Liver (tissue), 10 donors: ENCODE measurements at places on chromosomes 16 and 17. TPM values are rescaled to one million over a fixed set of nuclear protein-coding genes. Genes with fewer than 3 reads are reported as not detected.

The ABCA8 gene
- total RNA-seq, result 72.2 TPM

The HID1 gene
- total RNA-seq, result 2.7 TPM

The YWHAE gene
- 288 TPM for total RNA-seq

The FLOT2 gene
- 67.7 TPM for total RNA-seq

GRCh38 chr17:31411707-31412285 is 20.3 kb downstream of the RAB11FIP4 start:
- no peaks in the 10 kb centered on the region for H3K36me3 ChIP-seq
- H3K27me3 ChIP-seq, result peaks cover 2% of the 10 kb centered on the region
- no peak overlapping the region for H3K4me3 ChIP-seq

DNA sequence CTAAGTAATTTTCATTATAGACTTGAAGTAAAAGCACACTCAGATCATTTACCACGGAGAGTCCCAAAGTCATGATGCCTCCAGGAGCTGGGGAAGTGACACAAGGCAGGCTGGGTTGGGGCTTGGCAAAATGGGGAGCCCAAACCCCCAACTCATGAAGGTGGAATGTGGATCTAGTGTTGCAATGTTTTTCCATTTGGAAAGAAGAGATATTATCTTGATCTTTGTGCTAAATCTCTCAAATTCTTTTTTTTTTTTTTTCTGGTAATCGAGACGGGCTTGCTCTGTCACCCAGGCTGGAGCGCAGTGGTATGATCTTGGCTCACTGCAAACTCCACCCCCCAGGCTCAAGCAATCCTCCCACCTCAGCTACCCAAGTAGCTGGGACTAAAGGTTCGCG is 7.5 kb upstream of the KCNG4 start:
- H3K4me1 ChIP-seq, result no peaks in the 10 kb centered on the region
- no peak for DNase-seq
- no peak overlapping the region for H3K27ac ChIP-seq
- no peak overlapping the region for H3K4me3 ChIP-seq
- H3K27me3 ChIP-seq, result no peaks in the 10 kb centered on the region

DNA sequence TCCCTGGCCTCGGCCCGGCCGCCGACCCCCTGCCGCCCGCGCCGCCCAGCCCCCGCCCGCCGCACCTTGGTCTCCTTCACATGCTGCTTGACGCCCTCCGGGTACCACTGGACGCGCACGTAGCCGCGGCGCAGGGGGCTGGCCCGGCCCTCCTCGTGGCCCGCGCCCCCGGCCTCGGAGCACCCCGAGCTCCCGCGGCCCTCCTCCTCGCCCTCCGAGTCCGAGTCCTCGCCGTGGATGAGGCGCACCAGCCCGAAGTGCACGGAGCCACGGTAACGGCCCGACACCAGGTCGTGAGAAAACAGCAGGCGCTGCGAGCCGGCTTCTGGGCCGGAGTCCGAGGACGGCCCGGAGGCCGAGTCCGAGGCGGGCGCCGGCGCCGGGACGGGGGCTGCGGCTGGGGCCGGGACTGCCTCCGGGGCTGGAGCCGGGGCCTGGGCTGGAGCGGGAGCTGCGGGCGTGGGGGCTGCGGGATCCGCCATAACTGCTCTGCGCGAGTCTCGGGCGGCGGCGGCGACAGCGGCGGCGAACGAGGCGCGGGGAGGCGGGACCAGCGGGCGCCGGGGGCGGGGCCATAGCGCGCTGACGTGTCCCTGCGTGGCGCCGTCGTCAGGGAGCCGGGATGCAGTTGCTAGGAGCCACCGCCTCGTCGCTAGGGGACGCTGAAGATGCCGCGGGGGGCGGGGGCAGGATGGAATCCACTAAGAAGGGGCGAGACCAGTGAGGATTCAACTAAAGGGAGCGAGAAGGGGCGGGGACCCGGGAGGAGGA is at the start of gene UBE2O:
Gene UBE2O (minus strand): TSS at position 493 of the 771 bp plus-strand sequence. CDS start 11 bp downstream, at position 482.
- H3K27me3 ChIP-seq, result no peaks in the 10 kb centered on the region
- DNase-seq, result peak; percentile 95
- peak within 1 kb of the TSS; percentile 75 for H3K4me3 ChIP-seq
- no peaks in the 10 kb centered on the region for H3K36me3 ChIP-seq

GRCh38 chr16:25013751-25014499 is 1.2 kb downstream of the ARHGAP17 start:
- H3K27ac ChIP-seq, result peak overlapping the region; percentile 91
- DNase-seq, result no peak
- H3K4me1 ChIP-seq, result peaks cover 6% of the 10 kb centered on the region
- H3K36me3 ChIP-seq, result no peaks in the 10 kb centered on the region

- H3K4me1 ChIP-seq, result peaks cover 12% of the 10 kb centered on the region
- H3K27me3 ChIP-seq, result peaks cover 16% of the 10 kb centered on the region
- no peak overlapping the region for H3K27ac ChIP-seq
- peak; percentile 33 for DNase-seq
Observed at GRCh38 chr17:61456688-61457225, 4.5 kb downstream of the TBX4 start.

GRCh38 chr17:65193716-65194293 is 56.6 kb downstream of the RGS9 start:
- H3K4me3 ChIP-seq, result no peak overlapping the region
- no peaks in the 10 kb centered on the region for H3K36me3 ChIP-seq
- H3K27me3 ChIP-seq, result no peaks in the 10 kb centered on the region
- H3K27ac ChIP-seq, result peak overlapping the region; percentile 45

DNA sequence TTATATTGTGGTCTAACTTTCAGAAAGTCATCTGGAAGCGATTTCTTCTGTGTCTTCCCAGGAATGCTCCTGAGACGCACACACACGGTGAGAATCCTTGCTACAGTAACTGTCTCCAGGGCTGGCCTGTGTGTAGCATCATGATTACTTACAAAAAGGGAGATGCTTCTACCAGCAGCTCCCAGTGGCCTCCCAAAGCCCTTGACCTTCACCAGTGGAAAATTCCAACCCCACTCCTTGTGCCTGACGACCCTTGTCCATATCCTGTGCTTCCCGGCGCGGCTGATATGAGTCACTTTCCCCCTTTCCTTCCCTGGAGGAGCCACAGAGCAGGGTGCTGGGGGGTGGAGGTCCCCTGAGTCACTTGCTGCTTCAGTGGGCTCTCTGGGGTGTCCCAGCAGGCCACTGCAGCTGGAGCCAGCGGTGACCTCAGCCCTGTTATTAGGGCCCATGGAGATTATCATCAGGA is 22.1 kb upstream of the NAT9 start:
- no peak overlapping the region for H3K27ac ChIP-seq
- no peak for DNase-seq
- H3K4me1 ChIP-seq, result no peaks in the 10 kb centered on the region
- peaks cover 72% of the 10 kb centered on the region for H3K36me3 ChIP-seq
- no peak overlapping the region for H3K4me3 ChIP-seq

DNA sequence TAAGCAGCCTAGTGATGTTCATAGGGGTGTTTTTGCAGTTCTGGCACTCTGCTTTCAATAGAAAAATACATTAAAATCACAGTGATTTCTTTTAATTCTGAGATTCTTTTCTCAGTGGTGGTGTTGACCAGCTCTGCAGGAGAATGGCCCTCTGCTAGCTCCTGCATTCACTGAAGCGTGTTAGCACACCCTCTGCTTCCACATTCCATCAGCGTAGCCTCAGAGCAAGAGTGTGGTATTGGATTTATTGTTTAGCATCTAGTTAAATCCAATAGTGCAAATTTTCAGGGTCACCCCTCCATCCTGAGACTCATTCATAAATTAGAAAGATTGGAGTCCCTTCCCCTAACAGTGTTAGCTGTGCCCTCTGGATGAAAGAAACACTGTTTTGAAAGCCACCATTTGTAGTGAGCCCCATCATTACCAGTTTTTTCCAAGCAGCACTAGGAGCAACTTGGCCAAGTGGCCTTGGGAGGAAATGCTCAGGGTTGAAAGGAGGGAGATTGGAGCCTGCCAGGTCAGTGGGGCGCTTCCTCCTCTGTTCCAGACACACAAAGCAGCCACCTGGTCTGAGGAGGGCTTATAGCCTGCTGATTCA is 45.7 kb downstream of the B9D1 start:
- DNase-seq, result no peak
- peaks cover 23% of the 10 kb centered on the region for H3K4me1 ChIP-seq
- no peak overlapping the region for H3K4me3 ChIP-seq
- peaks cover 2% of the 10 kb centered on the region for H3K36me3 ChIP-seq

DNA sequence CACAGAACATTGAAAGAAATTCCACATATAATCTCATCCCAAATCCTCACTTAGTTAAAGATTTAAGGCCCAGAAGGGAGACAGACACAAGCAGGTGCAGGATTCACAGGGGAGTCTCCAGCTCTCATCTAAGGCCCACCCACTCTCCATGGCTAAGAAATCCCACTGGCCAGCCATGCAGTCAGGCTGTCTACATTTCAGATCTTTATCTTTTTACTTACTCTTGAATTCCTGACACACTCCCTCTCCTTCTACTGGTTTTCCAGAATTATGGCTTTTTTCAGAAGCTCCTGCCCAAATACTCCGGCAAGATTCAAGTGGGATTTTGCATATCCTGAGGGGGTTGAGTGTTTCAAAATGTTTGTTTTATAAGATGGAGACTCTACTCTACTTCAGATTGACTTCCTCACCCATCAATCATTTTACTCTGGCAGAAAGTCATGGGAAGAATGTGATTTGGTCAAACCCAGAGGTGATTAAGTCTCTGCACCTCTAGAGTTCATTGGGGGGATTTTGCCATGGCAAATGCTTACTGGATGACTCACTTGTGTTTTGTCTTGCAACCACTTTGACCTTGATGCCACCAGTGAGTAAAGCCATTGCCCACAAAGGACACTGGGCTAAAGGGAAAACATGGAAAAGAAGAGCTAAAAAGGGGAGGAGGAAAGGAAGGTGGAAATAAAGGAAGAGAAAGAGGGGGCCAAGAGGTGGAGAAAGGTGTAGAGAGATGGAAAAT is 688.8 kb upstream of the SALL1 start:
- H3K36me3 ChIP-seq, result no peaks in the 10 kb centered on the region
- no peaks in the 10 kb centered on the region for H3K27me3 ChIP-seq
- no peak for DNase-seq
- no peak overlapping the region for H3K4me3 ChIP-seq

DNA sequence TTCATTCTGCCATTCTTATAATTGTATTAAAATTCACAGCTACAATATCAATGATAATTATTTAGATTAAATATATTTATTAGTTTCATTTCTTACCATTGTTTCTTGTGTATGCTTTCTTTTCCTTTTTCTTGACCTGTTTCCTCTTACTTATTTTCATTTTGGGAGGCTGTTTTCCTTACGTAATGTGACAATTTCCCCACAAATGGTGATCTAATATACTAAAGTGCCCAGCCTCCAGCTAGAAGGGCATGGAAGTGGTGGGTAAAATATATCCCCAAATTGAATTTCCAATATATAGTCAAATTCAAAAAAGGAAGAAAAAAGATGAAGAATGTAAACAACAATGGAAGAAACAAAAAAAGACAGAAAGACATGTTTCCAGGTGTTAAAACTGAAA is 1.5 kb upstream of the ABCA6 start:
- H3K36me3 ChIP-seq, result no peaks in the 10 kb centered on the region
- peaks cover 13% of the 10 kb centered on the region for H3K4me1 ChIP-seq
- no peak for DNase-seq
- H3K4me3 ChIP-seq, result peak overlapping the region; percentile 11

DNA sequence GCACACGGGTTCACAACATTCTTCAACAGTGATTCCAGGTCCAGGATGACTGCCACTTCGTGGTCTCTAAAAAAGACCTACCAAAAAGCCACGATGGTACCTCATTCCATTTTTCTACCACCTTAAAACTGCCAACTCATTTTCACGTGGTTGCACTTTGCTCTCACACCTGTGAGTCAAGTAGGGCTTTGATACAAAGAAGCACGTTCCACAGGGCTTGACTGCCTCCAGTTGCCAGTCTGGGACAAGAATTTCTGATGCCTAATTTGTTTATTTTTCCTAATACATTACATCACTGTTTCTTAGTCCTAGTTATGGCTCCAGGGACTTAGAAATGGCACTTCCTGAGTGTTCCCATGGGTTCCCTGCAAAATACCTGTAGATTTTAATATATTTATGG is 911.6 kb upstream of the EEF2KMT start:
- H3K36me3 ChIP-seq, result no peaks in the 10 kb centered on the region
- H3K27ac ChIP-seq, result no peak overlapping the region
- no peaks in the 10 kb centered on the region for H3K4me1 ChIP-seq
- no peak for DNase-seq
- no peak overlapping the region for H3K4me3 ChIP-seq
- H3K27me3 ChIP-seq, result no peaks in the 10 kb centered on the region

- no peaks in the 10 kb centered on the region for H3K27me3 ChIP-seq
- no peaks in the 10 kb centered on the region for H3K4me1 ChIP-seq
- H3K36me3 ChIP-seq, result no peaks in the 10 kb centered on the region
- no peak overlapping the region for H3K27ac ChIP-seq
- no peak overlapping the region for H3K4me3 ChIP-seq
Observed at GRCh38 chr16:51666821-51667220, 515.8 kb upstream of the SALL1 start.

DNA sequence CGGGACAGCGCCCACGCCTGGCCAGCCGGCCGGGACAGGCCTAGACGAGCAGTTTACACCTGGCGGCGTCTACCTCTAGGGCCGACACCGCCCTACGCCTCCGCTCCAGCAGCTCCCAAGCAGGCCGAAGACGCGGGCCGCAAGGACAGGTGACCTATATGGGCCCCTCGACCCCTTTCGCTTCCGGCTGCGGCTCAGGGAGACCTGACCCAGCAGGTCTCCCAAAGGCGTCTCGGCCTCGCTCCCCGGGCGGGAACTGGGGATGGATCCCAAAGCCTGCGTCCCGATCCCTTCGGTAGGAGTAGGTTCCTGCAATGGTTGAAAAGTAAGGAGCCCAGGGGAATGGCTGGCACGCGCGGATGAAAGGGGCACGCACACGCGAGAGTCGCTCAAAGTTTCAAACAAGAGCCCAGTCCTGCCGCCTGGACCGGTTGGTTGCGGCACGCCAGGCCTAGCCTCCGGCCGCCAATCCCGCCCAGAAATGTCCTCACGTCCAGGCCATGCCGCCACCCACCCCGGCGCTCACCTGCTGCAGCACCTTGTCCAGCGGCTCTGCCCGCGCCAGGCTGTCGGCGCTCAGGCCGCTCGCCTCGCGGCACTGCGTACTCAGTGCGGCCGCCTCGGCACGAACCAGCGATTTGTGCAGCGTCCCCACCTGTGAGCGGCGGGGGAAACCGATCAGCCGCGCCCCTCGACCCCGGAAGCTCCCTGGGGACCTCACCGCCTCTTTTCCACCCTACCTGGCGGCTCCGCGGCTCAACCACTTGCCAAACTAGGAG is 630 bp downstream of the ESRP2 start:
- H3K27me3 ChIP-seq, result no peaks in the 10 kb centered on the region
- peaks cover 12% of the 10 kb centered on the region for H3K36me3 ChIP-seq
- H3K4me3 ChIP-seq, result peak overlapping the region; percentile 82
- DNase-seq, result peak; percentile 38
- H3K4me1 ChIP-seq, result peaks cover 52% of the 10 kb centered on the region

- H3K27ac ChIP-seq, result no peak overlapping the region
- peak; percentile 90 for DNase-seq
Observed at GRCh38 chr17:31524926-31525800, 133.7 kb downstream of the RAB11FIP4 start.

GRCh38 chr17:7045492-7046126 is 1.7 kb upstream of the SLC16A11 start:
- H3K4me1 ChIP-seq, result peaks cover 24% of the 10 kb centered on the region
- no peak overlapping the region for H3K4me3 ChIP-seq
- no peaks in the 10 kb centered on the region for H3K36me3 ChIP-seq
- no peak overlapping the region for H3K27ac ChIP-seq
- no peaks in the 10 kb centered on the region for H3K27me3 ChIP-seq
- no peak for DNase-seq
